ENCODE measurements at places on chromosomes 1 and 21. TPM values are rescaled to one million over a fixed set of nuclear protein-coding genes. Genes with fewer than 3 reads are reported as not detected.

DNA sequence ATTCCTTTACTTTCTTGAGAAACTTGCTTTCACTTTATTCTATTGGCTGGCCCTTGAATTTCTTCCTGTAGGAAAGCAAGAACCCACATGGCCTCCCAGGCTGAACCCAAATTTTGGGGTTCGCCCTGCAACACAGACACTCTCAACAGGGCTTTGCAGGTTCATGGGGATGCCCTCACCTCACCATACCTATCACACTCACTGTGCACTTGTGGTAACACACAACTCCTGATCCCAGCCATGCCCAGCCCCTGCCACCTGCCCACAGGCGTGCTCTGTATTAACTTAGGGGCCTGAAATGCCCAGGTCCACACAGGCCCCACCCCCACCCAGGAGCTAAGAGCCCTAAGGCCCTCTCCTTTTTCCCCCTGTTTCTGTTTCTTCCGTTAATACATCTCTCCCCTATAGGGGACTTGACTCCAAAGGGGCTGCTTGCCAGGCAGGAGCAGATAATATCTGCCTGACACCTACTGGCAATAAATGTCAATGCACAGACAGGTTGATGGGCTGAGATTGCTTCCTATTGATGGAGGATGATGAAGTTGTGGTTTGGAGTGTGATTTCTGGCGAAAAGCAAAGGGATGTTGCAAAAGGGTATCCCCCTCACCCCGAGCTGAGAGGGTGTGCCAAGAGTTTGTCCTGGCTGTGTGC, 171.5 kb downstream of the AJAP1 start:
- DNase-seq, result no peak

DNA sequence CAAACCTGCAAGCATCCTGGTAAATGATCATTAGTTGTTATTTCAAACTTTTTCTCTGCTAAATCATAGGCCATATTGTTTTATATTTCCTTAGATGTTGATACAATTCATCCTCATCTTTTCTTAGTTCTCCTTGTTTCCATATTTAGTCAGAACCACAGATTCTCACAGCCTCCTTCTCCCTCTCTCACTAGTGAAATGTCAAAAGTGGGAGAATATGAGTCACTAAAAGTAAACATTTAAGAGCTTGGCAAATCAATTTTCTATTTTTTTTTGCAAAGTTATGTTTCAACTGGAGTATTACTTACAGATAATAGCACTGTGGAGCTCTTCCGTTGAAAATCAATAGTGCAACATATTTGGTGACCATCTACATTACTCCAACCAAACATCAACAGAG, 308.8 kb downstream of the COL11A1 start:
- no peak for DNase-seq

- no peak for DNase-seq
These were observed 3.3 kb upstream of the SSBP3 start for GRCh38 chr1:54409156-54410142.

FAM151A gene
- not detected for total RNA-seq

DNA sequence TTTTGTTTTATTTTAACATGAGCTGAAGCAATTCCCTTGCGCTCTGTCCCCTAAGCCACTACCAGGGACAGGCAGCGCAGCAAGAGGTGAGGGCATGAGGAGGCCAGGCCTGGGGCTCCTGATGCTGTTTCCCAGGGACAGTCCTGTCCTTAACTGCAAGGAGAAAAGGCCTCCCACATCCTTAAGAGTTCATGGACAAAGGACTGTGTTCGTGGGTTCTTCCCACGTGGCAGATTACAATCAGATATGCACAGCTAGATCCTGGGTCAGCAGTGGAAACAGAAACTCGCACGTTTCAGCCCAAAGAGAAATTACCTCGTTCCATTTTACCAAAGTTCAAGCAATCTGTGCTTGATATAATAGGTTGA, 85.8 kb downstream of the MIS18A start:
- no peak for DNase-seq

GRCh38 chr1:19750101-19750881, 49.4 kb downstream of the TMCO4 start:
- DNase-seq, result no peak

GRCh38 chr1:93516164-93516563, 68.2 kb downstream of the FNBP1L start:
- DNase-seq, result no peak

- DNase-seq, result no peak
These were observed 5.2 kb downstream of the ITPKB start for GRCh38 chr1:226733876-226734275.

- no peak for DNase-seq
These were observed 996 bp upstream of the MGST3 start for GRCh38 chr1:165629848-165630628.

SLAMF7 gene
- total RNA-seq, result 12.3 TPM

OLIG2 gene
- not detected for total RNA-seq

- DNase-seq, result no peak
These were observed 29.5 kb downstream of the EGLN1 start for GRCh38 chr1:231392389-231393131.

OR2T33 gene
- not detected for total RNA-seq

- DNase-seq, result no peak
These were observed 3.1 kb downstream of the LRP8 start for GRCh38 chr1:53324728-53325297.

GRCh38 chr21:44989537-44989886, 49.7 kb downstream of the SLX9 start:
- DNase-seq, result no peak

DNA sequence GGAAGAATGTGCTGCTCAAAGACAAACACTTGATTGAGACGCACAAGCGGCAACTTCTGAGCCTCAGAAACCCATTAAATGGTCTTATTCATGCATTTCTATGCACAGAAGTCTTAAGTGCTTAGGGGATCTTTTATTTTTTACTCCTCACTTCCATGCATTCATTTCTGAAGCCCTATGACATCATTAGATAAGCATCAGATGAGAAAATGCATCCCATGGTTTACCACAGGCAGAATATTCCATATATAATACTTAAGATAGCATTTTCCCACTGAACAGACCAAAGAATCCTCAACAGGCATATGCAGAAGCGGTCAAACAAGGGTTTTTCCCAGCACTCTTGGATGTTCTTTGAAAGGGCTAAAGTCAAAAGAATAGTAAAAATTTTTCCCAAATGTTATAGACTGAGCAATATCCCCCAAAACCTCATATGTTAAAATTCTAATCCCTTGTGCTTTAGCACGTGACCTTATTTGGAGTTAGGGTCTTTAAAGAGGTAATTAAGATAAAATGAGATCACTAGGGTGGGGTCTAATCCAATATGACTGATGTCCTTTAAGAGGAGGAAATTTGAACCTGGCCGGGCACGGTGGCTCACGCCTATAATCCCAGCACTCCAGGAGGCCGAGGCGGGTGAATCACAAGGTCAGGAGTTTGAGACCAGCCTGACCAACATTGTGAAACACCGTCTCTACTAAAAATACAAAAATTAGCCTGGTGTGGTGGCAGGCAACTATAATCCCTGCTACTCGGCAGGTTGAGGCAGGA, 22.6 kb upstream of the FAM89A start:
- no peak for DNase-seq

- no peak for DNase-seq
These were observed 71.5 kb upstream of the QSOX1 start for GRCh38 chr1:180083164-180083563.

KCNA2 gene
- under 0.01 TPM for total RNA-seq

- no peak for DNase-seq
These were observed 25.2 kb upstream of the MAP3K7CL start for GRCh38 chr21:29105218-29105617.
